NCI-H1048 (cell line): ENCODE measurements at places on chromosomes 1 and 21.

- DNase-seq, result no peak
These were observed 86.2 kb downstream of the GRIK3 start for GRCh38 chr1:36948147-36948546.

DNA sequence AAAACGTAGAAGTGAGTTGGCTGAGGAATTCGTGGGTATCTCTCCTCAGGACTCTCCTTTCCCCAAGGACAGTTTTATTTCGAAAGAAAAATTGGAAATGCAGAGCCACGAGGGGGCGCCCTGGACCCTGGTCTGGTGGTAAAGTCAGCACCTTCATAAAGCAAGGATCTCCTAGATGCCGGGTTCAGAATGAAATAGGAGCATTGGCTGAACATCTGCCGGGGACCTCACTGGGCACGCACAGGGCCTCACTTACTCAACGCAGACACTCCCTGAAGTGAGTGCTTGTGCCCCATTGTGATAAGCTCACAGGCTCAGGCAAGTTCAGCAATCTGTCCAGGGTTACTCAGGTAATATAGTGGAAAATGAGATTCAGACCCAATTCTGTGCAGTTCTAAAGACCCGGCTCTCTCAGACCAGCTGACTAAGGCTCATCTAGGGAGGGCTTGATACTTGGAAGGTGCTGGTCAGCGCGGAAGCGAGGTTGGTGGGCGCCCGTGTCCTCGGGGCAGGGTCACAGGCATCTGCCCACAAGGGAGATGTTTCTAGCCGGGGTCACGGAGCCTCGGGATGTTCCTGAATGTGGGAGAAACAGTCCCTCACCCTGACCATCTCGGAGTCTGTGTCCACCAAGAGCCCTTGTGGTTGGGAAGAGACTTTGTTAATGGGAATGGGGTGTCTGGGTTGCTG lies 55.7 kb upstream of the ETV3 start:
- DNase-seq, result peak; percentile 49

DNA sequence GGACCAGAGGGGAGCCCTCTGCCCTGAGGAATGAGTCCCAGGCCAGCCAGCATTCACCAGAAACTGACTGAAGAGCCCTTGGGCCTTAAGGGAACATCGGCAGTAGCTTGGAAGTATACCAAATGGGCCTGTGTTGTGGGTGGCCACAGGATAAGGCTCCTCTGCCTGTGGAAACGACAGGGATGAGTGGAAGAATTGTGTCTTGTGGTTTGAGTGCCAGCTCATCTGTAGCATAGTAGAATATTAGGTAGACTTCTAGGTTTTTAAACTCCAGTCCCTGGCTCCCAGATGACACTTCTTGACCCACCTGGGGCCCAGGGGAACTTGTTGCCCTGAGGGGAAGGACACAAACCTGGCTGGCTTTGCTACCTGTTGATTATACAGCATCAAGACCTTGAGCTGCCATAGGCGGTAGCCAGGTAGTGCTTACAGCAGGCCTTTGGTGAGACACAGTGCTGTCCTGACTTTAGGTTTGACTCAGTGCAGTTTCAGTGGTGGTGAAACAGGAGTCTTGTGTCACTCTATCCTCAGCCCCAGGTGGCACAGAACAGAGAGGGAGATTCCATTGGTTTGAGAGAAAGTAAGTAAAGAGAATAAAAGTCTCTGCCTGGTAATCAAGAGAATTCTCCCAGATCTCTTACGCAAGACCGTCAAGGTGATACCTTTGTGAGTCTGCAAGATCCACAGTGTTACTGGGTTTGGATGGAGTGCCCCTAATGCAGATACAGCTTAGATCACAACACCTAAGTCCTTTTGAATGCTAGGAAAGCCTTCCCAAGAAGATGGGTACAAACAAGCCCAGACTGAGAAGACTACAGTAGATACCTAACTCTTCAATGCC lies 50.2 kb downstream of the RABGAP1L start:
- no peak for DNase-seq

DNA sequence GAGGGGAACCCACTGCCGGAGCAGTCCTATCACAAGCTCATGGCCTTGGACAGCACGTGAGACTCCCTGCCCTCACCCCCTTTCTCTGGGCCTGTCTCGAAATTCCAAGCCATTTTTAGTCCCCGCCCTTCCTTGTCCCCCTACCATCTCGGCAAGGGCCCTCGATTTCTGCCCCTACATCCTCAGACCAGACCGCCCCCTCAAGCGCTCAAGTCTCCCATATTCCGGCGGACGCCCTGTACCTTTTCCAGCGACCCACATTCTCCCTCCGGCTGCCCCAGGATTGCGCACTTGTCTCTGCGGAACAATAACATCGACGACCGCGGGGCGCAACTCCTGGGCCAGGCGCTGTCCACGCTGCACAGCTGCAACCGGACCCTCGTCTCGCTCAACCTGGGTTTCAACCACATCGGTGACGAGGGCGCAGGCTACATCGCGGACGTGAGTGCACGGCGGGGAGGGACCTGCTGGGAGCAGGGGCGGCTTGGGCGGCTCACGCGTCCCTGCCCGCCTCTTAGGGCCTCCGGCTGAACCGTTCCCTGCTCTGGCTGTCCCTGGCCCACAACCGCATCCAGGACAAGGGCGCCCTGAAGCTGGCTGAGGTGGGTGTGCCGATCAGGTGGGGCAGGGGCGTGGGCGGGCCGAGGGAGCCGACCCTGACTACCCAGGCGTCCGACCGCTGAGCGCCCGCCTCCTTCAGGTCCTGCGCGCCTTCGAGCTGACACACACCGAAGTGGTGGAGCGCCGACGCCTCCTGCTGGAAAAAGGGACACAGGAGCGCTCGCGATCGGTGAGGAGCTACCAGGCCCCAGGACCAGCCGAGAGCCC lies 7.0 kb downstream of the LRRC71 start:
- peak; percentile 20 for DNase-seq

- no peak for DNase-seq
These were observed 21.0 kb upstream of the RAP1A start for GRCh38 chr1:111598544-111598943.
